ENCODE measurements at places on chromosomes 16 and 17.

- DNase-seq, result no peak
These were observed 17.4 kb upstream of the NOS2 start for GRCh38 chr17:27817731-27818130.

DNA sequence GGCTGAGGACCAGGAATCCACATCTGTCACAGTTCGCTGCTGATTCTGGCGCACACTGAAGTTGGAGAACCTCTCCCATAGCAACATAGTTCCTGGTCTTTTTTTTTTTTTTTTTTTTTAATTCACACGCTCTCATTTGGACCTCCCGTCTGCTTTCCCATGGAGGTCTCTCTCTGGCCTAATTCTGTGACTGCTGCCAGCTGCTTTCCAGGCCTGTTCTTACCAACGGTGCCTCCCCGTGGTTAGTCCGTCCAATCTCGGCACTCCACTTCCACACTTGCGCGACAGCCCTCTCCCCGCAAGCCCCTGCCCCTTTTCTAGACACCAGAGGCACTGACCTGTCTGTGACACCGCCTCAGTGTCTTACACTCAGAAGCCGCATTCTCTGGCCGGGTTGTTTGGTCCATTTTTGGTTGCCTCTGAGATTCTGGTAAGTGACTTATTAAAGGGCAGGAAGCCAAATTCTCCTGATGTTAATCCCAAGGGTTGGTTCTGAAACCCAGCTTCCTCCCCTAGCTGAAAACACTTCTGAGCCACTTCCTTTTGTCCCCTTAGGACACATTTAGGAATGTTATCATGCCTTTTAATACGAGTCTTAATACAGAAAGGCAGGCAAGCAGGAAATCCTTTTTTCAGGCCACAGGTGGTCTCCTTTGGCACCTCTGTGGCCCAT is 1.1 kb upstream of the AKTIP start:
- DNase-seq, result no peak

DNA sequence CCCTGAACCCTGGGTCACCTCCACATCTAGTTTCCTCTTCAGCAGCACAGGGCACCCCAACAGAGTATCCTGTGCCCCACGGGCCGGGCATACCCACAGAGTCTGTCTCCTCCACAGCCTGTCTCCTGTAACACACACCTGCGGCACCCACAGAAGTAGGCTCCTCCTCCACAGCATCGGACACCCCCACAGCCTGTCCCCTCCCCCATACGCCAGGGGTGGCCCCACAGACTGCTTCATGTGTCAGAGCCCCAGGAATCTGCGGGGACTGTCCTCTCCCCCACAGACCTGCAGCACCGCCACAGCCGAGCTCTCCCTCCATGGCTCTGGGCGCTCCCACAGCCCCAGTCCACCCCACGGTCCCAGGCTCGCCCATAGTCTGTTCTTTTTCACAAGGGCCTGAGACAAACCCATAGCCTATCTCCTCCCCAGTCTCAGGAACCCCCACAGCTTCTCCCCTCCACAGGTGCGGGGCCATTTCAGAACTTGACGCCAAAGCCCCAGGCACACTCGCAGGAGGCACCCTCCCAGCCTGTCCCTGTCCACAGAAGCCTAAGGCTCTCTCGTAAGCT is 1.4 kb downstream of the KIAA0753 start:
- DNase-seq, result no peak

- no peak for DNase-seq
These were observed 145.6 kb downstream of the AATF start for GRCh38 chr17:37094391-37094790.

DNA sequence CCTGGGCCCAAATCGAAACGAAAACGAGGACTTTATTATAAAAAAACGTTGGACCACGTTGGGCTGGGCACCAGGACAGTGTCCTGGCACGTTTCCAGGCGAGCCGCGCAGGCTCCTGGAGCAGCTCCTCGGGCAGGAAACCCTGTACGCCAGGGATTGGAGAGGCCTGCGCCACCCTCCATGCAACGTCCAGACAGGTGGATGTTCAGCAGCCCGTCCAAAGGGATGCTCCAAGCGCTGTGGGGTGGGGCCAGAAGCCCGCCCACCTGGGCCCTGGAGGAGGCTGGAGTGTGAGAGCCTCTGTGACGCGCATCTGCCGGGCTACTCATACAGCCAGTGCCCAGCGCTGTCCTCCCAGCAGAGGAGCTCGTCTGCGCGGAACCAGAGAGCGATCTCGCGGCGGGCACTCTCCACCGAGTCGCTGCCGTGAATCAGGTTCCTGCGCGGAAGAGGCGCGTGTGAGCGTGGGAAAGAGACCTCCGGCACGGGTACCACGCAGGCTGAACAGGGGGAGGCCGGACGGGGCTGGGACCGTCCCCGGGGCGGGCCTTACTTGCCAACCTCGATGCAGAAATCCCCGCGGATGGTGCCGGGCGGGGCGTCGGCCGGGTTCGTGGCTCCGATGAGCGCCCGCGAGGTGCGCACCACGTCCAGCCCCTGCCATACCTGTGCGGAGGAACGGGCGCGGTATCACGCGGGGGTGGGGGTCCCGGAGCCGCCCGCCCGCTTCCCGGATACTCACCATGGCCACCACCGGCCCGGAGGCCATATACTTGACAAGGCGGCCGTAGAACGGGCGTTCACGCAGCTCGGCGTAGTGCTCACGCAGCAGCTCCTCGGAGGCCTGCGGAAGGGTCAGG is 785 bp downstream of the NME3 start:
- no peak for DNase-seq

DNA sequence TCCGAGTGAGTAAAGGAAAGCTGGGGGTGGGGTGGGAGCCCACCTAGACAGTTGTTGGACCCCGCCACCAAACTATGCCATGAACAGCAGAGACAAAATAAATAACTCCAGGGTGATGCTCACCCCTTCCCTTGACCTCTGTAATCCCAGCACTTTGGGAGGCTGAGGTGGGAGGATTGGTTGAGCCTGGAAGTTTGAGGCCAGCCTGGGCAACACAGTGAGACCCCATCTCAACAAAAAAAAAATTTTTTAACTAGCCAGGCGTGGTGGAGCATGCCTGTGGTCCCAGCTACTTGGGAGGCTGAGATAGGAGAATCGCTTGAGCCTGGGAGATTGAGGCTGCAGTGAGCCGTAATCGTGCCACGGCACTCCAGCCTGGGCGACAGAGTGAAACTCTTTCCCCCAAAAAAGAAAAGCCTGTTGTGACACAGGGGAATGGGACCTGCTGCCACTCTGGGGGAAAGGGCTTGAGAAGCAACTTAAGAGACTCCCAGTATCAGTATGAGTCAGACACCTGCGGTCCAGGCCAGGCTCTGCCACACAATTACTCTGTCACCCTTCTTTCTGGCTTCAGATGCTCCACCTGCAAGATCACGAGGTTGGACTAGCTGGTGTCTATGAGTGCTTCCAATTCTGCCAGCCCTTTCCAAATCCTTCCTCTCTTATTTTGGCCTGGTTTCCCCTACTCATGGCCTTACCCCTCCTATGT is 5.0 kb downstream of the SGCA start:
- no peak for DNase-seq

Data from inflammatory macrophage (primary cell).